ENCODE measurements at places on chromosomes 4 and X. TPM values are rescaled to one million over a fixed set of nuclear protein-coding genes. Genes with fewer than 3 reads are reported as not detected.

ATP6AP1 gene
- total RNA-seq = 60.4 TPM

ARSJ gene
- 0.15 TPM for total RNA-seq

LEF1 gene
- total RNA-seq = 363 TPM

KLHL8 gene
- total RNA-seq = 11.0 TPM

POU4F2 gene
- not detected for total RNA-seq

DUSP21 gene
- total RNA-seq = not detected

PABPC1L2A gene
- not detected for total RNA-seq
